ENCODE measurements at places on chromosomes 1 and 21.
A peak's percentile ranks its signal among the peaks of the same experiment; 100 is the strongest.

DNA sequence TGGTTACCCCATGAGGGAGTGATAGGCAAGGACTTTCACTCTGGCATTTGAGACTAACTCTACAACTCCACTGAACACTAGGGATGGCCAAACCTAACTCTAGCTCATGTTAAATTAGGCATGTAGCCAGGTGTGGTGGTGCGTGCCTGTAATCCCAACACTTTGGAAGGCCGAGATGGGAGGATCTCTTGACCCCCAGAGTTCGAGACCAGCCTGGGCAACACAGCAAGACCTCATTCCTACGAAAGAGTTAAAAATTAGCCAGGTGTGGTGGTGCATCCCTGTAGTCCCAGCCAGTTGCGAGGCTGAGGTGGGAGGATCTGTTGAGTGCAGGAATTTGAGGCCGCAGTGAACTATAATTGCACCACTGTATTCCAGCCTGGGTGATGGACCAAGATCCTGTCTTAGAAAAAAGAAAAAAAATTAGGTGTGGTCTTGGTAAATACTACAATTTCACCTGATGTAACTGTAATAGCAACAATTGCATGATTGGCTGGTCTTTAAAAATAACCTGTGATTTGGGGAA lies 81.2 kb upstream of the ARHGAP29 start:
- DNase-seq = no peak

GRCh38 chr1:236875975-236876374 lies 80.9 kb downstream of the MTR start:
- DNase-seq = no peak

DNA sequence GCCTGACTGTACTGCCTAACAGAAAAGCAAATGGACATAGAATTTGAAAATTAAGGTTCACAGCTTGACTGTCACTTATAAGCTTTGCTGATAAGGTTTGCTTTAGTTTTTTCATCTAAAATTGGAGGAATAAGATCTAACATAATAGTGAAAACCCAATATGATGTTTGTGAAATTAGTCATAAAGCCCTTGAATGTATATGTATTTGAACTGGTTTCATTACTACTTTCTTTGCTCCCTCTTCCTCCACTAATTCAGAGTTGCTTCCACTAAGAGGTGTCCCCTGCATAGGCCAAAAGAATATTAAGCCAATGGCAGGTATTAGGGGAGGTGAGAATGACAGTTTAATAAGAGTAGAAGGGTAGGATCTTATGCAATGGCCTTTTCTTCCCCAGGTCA lies 10.5 kb downstream of the PRPF38A start:
- DNase-seq = no peak

- DNase-seq = no peak
Measured at GRCh38 chr1:58727364-58727763, 27.5 kb upstream of the MYSM1 start.

- peak; percentile 44 for DNase-seq
Measured at GRCh38 chr21:42193131-42193671, 25.7 kb upstream of the ABCG1 start.

DNA sequence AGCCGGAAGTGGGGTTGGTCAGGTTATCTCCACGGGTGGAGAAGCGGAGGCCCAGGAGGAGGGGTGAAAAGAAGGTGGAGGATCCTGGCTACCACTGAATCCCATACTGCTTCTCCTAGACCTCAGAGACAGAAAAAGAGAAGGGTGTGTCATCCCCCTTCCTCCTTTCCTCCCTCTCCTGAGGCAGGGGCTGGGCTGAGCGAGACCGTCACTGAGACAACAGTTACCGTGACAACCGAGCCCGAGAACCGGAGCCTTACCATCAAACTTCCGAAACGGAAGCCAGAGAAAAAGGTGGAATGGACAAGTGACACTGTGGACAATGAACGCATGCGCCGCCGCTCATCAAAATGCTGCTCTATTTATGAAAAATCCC lies 42.1 kb upstream of the NBPF3 start:
- DNase-seq = no peak

GRCh38 chr1:224801844-224802490 lies 127.5 kb upstream of the DNAH14 start:
- no peak for DNase-seq

- no peak for DNase-seq
Measured at GRCh38 chr1:193183019-193183627, 3.3 kb downstream of the B3GALT2 start.

DNA sequence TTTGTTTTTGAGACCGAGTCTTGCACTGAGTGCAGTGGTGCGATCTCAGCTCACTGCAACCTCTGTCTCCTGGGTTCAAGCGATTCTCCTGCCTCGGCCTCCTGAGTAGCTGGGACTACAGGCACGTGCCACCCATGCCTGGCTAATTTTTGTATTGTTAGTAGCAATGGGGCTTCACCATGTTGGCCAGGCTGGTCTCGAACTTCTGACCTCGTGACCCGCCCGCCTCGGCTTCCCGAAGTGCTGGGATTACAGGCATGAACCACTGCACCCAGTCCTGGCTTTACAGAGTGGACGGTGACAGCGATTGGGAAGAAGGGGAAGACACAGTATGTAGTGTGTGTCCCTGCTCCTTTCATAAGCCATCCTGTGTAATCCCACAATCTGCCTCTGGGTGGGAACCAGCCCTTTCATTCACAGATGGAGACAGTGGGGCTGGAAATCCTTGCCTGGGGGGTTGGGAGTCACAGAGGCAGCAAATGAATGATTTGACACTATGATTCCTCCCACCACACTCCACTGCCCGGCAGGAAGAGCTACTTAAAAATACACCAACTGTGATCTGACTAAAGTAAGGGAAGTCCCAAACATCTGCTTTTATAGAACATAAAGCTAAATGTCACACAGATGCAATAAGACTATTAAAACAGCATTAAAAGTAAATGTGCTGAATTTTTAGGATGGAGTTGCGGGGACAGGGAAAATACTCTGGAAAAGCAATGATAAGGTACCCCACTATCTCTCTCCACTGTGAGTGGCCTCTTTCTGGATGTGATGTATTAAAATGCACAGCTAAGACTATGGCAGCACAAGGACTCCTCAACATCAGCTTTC lies 4.5 kb downstream of the PARP1 start:
- DNase-seq = no peak

- DNase-seq = peak; percentile 31
Measured at GRCh38 chr1:8169364-8170058, 143.4 kb upstream of the ERRFI1 start.

DNA sequence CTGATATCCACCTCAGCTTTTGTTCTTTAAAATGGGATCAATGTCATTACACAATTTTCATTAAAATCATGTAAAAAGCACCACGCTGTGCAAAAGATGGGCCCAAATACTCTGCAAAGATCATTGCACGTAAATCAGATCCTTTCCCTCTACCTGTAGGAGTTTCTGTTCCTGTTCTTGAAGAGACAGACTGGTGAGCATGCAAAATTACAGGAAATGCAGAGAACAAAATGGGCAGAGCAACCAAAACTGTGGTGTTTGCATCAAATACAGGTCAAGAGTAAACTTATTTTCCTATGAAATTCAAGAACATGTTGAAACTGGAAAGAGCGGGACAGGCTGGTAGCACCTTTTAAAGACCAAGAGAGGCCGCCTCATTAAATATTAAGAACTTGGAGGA lies 294.9 kb upstream of the ADGRL2 start:
- DNase-seq = no peak

- DNase-seq = no peak
Measured at GRCh38 chr1:18404460-18404859, 76.3 kb upstream of the KLHDC7A start.

GRCh38 chr1:36512842-36513241 lies 30.1 kb upstream of the CSF3R start:
- DNase-seq = no peak

DNA sequence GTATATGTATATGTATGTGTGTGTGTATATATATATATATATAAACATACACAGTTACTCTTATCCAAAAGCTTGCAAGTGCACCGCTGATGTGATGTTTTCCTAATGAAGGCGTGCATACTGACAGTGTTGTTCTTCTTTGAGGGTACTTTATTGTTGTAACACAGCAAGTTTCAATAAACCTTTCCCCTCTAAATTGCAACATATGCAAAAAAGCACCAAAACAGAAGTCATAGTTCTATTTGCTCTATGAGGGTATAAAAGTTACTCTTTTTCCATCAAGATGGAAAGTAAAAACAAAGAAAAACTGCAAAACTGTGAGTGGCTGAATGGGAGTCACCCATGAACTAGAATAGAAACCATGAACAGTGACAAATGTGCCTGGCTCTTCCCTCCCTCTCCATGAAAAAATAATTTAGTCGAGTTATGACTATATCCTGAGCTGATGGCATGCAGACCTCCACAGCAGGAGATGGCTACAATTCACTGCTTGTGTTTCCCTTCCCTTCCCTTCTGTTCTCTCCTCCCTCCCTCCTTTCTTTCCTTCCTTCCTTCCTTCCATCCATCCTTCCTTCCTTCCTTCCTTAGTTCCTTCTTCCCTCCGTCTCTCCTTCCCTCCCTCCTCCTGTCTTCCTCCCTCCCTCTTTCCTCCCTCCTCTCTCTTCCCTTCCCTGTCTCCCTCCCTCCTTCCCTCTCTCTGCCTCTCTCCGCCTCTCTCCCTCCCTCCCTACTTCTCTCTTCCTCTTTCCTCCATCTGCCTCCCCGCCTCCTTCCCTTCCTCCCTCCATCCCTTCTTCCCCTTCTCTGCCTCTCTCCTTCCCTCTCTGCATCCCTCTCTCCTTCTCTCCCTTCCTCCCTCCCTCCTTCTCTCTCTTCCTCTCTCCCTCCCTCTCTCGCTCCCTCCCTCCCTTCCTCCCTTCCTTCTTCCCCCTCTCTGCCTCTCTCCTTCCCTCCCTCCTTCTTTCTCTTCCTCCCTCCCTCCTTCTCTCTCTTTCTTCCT lies 220.7 kb upstream of the POU3F1 start:
- no peak for DNase-seq

DNA sequence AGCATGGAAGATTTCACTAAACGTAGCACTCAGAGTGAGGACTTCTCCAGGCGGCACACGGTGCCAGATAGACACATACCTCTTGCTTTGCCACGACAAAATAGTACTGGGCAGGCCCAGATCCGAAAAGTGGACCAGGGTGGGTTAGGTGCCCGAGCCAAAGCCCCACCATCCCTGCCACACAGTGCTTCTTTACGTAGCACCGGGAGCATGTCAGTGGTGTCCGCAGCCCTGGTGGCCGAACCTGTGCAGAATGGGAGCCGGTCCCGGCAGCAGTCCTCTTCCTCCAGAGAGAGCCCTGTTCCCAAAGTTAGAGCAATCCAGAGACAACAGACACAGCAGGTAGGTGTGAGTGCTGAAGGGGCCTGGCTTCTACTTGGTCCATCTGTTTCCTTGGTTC lies 38.6 kb downstream of the CLEC20A start:
- no peak for DNase-seq

- no peak for DNase-seq
Measured at GRCh38 chr1:234769986-234770795, 160.2 kb upstream of the IRF2BP2 start.

DNA sequence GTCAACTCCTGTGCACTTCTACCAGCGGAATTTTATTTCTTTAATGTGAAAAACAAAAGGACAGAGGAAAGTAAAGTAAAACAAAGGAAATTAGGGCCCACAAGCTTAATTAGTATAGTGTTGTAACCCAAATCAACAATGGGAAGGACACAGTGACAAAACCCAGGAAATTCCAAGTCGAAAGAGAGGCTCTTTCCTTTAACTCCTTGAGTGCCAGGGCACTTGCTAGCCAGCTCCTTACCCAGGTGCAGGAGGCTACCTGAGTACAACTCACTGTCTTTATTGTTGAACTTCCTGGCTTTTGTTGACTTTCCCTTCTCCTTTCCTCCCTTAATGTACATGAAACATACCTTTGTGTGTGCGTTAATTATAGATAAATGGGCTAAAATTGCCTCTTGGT lies 55.0 kb downstream of the PEX14 start:
- DNase-seq = no peak

- DNase-seq = no peak
Measured at GRCh38 chr21:25953196-25953595, 217.4 kb downstream of the APP start.

- no peak for DNase-seq
Measured at GRCh38 chr1:73953186-73953585, 244.8 kb downstream of the LRRIQ3 start.

DNA sequence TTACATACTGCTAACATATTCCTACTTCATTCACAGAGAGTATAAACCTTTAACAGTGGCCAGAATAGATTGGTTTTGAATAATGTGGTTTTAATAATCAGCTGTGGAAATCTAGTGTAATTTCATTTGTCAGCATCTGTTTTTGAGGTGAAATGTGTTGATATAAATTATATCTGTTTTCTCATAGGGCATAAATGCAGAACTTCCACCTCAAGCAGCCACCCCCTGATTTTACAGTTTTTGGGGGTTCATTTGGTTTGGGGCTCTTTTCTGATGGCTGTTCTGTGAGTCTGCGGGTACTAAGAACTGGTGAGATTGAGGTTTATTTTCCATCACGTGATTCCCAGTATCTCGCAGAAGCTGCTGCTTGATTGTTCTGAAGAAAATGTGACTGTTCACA lies 23.2 kb downstream of the EDARADD start:
- no peak for DNase-seq

GRCh38 chr21:44932408-44933181 lies 7.2 kb upstream of the SLX9 start:
- peak; percentile 55 for DNase-seq

GRCh38 chr1:30447080-30447479 lies 276.3 kb downstream of the MATN1 start:
- DNase-seq = no peak

DNA sequence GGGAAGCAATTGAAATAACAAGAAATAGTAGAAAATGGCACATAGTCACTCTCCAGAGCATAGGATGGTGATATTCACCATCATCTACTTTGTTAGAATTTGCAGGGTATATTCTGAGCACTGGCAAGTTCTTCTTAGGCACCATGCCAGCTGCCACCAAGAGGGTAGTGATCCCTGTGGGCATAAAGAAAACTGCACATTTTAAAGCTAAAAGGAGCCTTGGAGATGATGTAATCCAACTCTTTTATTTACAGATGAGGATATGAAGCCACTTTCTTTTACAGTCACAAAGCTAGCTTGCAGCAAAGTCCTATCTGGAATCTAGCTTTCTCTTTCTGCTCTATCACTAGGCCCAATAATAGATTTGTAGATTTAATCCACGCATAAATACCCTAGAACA lies 69.0 kb downstream of the PTGER3 start:
- DNase-seq = no peak
